ENCODE measurements at places on chromosomes 12 and 14.

GRCh38 chr14:105376521-105377440 lies 21.6 kb upstream of the TEX22 start:
- no peak for DNase-seq

DNA sequence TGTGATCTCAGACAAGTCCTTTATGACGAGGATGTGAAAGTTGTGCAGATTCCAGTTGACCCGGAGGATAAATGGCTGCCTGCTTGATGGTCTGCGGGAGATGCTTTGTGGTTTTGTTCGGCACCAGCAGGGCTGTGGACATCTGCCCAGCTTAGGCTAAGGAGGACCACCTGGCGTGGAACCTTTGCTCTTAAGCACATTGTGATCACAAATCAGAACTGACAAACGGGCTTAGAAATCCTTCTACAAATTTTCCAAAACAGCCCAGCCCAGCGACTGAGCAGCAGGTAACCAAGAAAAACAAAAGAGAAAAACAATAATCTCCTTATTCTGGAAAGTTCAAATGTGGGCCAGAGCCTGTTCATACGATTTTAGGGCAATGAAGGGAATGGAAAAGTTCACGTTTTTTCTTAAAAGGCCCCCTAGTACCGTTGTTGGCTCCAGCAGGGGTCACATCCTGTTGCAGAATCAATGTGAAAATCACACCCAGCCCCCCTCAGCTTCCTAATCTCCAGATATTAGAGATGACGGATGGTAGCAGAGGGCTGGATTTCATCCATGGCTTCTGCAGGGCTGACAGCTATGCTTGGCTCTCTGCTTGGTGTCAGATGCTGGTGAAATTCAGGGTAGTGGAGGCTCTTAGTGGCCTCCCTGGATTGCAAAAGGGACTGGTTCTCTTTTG lies 81.1 kb upstream of the RFLNA start:
- no peak for DNase-seq

GRCh38 chr14:30938617-30939016 lies 64.3 kb downstream of the COCH start:
- no peak for DNase-seq

DNA sequence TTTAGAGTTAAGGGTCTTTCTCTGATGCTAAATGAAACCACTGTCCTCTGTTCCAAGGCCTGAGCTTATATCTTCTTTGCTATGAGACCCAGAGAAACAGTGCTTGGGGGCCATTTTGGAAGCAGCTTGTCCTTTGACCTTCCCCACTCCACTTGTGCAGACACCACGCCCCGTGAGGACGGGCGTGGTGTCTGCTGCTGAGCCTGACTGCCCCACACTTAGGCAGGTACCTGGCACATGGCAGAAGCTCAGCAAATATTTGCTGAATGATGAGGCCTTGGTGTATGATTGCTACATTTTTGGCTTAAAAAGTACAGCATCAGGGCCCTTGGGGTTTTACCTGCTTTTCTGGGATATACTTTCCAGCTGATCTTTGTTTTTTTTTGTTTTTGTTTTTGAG lies 69.9 kb downstream of the RASSF3 start:
- peak; percentile 42 for DNase-seq

- no peak for DNase-seq
Measured at GRCh38 chr12:129610601-129611120, 293.2 kb downstream of the TMEM132D start.

DNA sequence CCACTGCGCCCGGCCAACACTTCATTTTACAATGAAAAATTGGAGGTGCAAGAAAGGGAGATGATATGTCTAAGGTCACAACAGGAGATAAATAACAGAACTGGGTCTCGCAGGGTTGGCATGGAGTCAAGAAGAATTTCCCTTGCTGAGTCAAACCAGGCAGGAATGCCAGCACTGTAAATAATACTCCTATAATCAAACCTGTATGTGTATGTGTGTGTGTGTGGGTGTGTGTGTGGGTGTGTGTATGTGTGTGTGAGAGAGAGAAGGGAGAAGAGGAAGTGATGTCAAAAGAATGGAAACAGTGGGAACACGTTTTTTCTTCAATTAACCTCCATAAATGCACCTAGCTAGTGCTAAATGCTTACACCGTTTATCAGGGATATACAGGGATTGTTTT lies 70.4 kb downstream of the TMEM116 start:
- DNase-seq, result no peak

- no peak for DNase-seq
Measured at GRCh38 chr12:88361493-88361892, 218.8 kb downstream of the KITLG start.

DNA sequence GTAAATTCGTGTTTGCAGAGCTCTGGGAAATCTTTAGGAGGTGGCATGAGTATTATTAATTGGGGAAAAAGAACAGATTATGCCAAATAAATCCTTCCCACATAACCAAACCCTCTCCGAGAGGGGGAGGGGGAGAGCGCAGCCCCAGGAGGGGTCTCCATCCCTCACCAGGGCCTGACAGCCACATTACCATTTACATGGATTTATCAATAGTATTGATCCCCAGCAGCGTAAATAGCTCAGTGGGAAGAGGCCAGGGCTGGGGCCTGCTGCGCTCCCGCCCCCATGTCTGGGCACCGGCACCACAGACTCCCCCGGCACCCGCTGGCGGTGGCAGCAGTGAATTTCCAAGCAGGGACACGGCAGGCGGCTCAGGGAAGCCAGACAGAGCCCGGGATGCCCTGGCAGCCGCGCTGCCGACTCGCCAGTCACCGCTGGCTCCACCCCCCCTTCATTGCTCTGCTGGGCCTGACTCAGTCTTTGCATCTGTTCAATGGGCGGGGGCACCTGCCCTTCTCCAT lies 2.4 kb downstream of the NCOR2 start:
- no peak for DNase-seq

All from activated CD4-positive, alpha-beta memory T cell treated with anti-CD3 and anti-CD28 coated beads, Interleukin-2, amount 10 ng/mL, durations not matched to agents 7 days and 5 days (primary cell).